ENCODE measurements at places on chromosomes 11 and 22.

- DNase-seq: no peak
These were observed 41.6 kb upstream of the UCP3 start for GRCh38 chr11:74050465-74050864.

- DNase-seq: peak; percentile 74
These were observed 45.3 kb upstream of the NECTIN1 start for GRCh38 chr11:119774172-119774763.

GRCh38 chr22:43666457-43666856 lies 145.6 kb downstream of the EFCAB6 start:
- DNase-seq: no peak

GRCh38 chr11:46461461-46461927 lies 69.9 kb upstream of the CHRM4 start:
- no peak for DNase-seq

DNA sequence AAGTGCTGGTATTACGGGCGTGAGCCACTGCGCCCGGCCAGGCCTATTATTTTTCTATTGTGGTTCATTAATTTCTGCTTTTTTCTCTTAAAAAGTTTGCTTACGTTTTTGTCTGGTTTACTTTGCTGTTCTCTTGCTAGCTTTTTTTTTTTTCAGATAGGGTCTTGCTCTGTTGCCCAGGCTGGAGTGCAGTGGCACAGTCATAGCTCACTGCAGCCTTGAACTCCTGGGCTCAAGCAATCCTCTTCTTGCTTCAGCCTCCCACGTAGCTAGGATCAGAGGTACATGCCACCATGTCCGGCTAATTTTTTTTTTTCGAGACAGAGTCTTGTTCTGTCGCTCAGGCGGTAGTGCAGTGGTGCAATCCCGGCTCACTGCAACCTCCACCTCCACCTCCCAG lies 18.7 kb downstream of the F2 start:
- no peak for DNase-seq

DNA sequence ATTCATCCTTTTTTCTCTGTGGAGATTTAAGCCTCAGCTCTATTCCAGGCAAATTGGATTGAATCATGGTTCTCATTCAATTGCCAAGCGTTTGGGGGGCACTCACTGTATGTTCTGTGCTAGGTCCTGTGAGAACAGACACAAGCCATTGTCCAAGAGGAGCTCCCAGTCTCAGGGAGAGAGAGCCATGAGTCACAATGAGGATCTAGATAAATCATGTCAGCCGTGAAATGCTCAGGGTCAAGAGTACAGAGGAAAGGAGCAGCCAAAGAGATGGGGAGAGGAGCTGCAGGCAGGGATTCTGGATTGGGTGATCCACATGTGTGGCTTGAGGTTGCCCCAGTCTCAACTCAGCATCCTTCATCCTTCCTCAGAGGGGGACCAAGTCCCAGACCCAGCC lies 93.6 kb downstream of the FEZ1 start:
- DNase-seq: no peak

DNA sequence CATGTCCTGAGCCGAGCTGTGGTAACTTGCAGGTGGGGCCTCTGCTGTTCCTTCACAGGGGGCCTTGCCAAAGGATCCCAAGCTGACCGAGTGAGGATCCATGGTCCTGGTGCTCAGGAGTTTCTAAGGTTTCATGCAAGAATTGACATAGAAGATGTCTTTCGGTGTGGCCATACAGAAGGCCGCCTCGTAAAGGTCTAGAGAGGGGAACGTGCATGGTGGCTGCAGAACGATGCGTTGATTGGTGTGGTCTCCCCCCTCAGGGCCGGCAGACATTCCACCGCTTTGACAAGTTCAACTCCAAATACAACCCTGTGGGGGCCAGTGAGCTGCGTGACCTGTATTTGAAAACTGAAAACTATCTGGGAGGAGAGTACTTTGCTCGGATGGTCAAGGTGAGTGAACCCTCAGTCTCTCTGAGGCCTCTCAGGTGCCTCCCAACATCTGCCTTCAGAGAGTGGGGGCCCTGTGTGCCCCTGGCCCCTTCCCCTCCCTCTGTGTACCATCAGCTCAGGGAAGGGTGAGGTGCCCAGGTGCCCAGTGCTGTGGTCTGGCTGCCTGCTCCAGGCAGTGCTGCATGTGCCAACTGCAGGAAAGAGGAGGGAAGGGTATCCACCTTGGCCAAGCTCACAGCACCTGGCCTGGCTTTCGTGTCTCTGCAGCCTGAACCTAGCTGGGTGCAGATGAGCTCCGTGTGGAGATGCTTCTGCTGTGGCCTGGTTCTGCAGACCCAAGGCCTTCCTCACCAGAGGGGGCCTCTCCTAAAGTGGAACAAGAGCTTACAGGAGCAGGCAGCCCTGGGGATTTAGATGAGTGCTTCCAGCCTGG lies 39.8 kb downstream of the AMPD3 start:
- DNase-seq: no peak

DNA sequence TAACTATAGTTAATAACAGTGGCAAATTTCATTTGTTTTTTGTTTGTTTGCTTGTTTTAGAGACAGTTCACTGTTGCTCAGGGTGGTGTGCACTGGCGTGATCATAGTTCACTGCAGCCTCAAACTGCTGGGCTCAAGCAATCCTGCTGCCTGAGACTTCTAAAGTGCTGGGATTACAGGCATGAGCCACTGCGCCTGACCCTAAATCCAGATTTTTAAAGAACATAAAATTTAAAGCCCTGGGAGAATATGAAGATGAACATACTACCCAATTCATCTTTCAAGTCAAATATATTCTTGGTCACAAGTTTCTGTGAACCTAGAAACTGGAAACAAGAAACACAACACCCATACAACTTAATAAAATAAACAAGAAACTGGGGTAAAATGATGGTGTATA lies 28.1 kb downstream of the RRAS2 start:
- DNase-seq: no peak

- no peak for DNase-seq
These were observed 71.2 kb upstream of the TP53AIP1 start for GRCh38 chr11:129013737-129014475.

DNA sequence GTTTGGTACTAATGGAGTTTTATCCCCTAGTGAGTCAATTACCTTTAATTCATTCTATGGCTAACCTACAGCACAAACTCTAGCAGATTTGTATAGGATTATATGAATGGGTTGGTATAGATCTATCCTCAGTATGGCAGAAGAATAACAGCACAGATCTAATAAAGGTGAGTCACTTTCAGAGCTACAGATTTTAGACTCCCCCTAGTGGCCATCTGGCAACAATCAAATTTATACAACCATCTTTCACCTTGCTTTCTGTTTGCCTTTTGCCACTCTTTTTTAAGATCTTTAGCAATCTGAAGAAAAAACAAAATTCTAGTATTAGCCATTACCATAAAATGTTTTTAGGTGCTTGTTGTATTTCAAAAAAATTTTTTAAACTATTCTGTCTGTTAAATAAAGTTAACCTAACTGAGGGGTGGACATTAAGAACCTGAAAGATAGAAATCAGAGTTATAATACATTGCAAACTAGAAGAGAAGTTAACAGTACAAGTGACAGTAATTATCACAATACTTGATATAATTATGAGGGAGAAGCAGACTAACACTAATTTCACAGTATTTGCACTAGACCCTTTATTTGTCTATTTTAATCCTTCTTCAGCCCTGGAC lies 25.8 kb downstream of the DDIAS start:
- DNase-seq: peak; percentile 55

DNA sequence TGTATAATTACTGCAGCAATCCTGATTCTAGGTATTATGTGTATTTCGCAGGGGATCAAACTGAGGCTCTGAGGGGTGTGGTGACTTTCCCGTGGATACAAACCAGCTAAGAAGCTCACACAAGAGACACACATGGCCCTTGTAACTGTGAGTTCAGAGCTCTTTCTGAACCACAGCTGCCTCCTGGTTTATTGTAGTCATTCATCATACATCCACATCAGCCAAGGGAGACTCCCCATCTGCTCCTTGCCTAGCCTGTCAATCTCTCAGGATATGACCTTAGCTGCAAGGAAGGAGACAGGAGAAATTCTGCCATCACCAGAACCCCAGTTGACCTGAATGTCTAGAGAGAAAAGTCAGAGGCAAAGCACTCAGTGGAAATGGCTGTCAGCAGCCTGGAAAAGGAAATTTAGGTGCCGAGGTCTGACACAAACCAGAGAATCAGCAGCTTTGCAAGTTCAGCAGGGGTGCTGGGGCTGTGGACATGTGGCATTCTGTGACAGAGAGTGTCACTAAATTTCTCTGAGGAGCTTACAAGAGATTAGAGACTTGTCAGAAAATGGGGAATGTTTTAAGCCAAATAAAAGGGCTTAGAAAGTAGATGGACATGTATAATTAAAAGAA lies 209.5 kb downstream of the AASDHPPT start:
- DNase-seq: no peak

GRCh38 chr11:56122073-56122472 lies at the start of gene OR8H3:
Gene OR8H3, plus strand, starts transcription at chr11:56122373. Its CDS starts 0 bp downstream, at chr11:56122373.
- no peak for DNase-seq

DNA sequence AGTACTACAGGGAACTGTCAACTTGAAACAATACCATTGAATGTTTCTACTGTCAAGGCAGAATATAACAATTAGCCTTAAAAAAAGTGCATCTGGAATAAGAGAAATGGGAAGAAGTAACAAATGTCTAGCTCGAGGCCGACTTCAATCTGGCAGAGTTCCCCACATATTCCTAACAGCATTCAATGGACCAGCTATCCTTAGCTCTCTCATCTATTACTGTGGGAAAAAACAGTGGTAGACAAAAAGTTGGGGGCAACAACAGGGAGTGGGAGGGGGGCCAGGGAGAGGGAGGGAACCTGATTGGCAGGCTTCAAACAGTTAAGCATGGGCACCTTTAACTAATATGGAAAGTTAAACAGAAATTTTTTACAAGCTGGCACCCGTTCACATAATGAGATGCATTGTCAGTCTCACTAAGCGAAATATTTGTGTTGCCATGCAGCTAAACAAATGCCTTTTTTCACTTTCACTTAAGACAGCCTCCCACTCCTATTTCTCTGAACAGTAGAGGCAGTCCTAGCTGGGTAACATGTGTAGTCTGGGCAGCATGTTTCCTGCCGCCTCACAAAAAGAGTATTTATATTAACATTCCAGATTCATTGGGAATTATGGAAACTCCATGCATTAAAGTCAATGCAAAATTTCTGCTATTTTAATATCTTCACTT lies 62.2 kb upstream of the SOX6 start:
- DNase-seq: no peak

GRCh38 chr11:1153105-1153950 lies 4.4 kb upstream of the MUC5AC start:
- peak; percentile 50 for DNase-seq

GRCh38 chr11:28838741-28839140 lies 730.6 kb downstream of the METTL15 start:
- no peak for DNase-seq

DNA sequence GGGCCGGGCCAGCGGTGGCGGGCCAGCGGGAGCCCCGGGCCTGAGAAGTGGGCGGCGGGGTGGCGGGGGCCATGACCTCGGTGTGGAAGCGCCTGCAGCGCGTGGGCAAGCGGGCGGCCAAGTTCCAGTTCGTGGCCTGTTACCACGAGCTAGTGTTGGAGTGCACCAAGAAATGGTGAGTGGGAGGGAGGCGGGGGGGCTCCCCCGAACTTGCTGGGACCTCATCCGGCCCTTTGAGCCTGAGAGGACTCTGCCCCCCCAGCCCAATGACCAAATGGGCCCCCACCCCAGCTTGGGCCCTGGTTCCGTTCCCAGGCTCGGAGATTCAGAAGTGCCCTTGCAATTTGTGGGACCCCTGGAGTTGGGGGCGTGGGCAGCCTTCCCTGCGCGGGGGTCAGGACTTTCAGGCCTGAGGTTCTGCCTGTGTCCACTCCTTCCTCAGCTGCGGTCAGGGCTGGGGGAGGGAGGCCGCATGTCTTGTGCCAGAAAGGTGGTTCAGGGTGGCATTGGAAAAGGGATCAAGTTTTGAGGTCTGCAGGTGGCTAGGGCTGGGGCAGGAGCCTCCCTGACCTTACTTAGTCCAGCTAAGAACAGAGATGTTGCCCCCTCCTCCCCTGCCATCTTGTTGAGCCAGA lies 496 bp downstream of the EHBP1L1 start:
- no peak for DNase-seq

DNA sequence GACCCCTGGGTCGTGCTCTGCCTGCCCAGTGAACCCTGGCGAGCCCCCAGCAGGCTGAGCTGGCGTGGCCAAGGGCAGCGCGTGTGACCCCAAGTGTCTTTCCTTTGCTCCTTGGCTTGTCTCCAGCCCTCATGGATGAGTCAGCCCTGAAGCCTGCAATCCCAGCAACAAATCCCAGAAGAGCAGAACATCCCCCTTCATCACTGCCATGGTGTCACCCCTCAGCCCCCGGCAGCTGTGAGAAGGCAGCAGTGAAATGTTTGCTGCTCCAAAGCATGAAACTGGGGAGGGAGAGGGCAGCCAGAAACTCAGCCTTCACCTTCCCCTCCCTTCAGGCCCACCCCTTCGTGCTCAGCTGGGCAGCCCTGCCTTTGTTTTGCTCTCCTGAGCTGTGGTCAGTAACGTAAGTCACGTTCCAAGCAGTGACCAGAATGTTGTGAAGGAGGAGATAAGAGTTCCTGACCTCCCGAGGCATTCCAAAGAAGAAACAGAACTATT lies 29.8 kb downstream of the ADAMTS15 start:
- DNase-seq: no peak

- no peak for DNase-seq
These were observed 177.5 kb downstream of the TMEM135 start for GRCh38 chr11:87215236-87215635.

DNA sequence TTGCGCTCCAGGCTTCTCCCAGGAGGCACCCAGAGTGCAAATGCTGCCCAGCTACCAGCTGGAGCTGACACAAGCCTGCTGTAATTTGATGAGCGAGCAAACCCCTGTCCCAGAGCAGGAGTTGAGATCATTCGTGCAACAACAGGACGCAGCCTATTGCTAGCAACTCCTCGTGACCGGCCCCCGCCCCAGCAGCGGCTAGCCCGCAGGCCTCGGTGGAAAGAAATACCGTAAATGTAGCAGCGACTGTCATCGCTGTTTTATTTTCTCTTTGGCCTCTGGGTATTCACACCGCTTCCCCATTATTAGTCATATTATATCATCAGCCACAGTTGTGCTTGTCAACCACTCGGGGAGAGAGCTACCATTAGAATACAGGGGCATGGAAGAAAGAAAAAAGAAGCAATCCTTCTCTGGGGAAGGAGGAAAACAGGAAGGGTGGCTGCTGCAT lies 59.2 kb upstream of the ATXN10 start:
- no peak for DNase-seq

DNA sequence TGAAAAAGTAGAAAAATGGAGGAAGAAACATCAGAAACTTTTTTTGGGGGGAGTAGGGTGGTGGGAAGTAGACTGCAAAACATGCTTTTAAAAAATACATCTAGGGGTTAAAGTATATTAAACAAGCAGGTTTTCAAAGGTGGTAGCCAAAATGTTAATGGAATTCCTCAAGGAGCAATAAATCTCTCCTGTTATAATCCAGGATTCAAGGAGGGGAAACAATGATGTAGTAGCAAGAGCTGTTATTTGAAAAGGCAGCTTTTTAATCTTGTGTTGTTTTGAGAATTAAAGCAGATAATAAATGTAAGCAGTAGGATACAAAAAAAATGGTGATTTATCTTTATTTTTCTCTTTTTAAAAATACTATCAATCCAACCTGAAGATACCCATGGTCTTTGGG lies 736.5 kb upstream of the CCDC90B start:
- no peak for DNase-seq

GRCh38 chr11:94128291-94128745 lies 323 bp upstream of the PANX1 start:
- DNase-seq: peak; percentile 37

GRCh38 chr11:62394825-62395538 lies 23.9 kb upstream of the SCGB1A1 start:
- peak; percentile 75 for DNase-seq

- DNase-seq: no peak
These were observed 958.7 kb upstream of the FAT3 start for GRCh38 chr11:91265946-91266345.
